ENCODE measurements at places on chromosomes 5 and 9. TPM values are rescaled to one million over a fixed set of nuclear protein-coding genes. Genes with fewer than 3 reads are reported as not detected.
A peak's percentile ranks its signal among the peaks of the same experiment; 100 is the strongest.

The FAM81B gene
- 3.0 TPM for polyA plus RNA-seq

The GLDC gene
- polyA plus RNA-seq: 0.31 TPM

- no peak for DNase-seq
Measured at GRCh38 chr5:88474574-88474973, 205.9 kb upstream of the TMEM161B start.

DNA sequence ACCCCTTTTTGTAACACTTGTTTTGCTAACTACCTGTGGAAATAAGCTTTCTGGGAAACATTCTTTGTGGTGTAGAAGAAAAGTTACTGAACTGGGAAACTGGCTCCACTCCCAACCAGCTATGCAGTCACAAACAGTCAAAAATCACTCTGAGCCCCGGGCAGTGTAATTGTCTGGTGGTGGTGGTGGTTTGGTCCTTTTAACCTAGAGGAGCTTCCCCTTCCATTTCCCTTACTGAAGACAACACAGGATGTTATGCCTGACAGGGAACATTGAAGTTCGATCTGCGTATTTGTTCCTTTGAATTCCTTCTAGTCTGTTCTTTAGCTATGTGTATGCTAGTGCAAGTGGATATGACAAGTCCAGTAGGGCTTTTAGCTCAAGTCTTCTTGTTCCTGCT lies 56.8 kb upstream of the TBCA start:
- DNase-seq: no peak

GRCh38 chr5:126677121-126677520 lies 76.4 kb downstream of the PHAX start:
- no peak for DNase-seq

DNA sequence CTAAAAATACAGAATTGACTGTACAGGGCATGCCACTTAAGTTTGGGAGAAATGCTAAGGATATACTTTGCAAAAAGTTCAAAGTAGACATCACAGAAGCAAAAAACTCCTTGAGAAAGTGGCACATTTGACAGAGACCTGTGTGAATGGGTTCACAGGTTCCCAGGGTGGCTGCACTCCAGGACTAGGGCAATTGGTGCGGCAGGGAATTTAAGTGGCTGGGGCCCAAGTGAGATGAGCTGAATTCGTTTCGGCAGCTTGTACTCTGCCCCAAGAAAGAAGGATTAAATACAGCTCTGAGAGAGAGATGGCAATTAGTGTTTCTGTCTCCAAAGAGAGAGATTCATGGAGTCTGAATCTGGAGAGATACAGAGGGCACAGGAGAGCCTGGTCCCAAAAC lies 280.1 kb downstream of the FBXL17 start:
- peak; percentile 12 for DNase-seq

- DNase-seq: no peak
Measured at GRCh38 chr9:105890046-105890822, 195.9 kb downstream of the TMEM38B start.

DNA sequence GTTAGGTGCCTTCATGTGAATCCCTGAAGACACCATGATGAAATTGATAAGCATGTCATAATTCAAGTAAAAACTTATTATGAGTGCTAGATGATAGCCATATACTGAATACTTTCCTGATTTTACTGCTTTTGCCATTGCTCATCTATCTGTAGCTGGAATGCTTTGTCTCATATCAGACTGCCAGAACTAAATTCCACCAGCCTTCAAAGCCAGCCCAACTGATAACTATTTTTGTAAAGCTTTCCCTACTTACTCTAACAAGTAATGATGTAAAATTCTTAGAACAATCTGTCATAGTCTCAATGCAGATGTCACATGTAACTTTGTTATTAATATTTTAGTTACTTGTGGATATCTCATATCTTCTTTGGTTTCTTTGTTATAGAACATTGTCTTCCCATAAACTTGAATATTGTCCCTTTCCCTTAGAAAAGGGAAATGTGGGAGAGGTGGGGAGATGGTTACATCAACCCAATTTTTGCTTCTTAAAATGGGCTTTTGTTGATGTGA lies 128.3 kb downstream of the ZCCHC7 start:
- no peak for DNase-seq

- DNase-seq: no peak
Measured at GRCh38 chr9:125150349-125151245, 7.3 kb upstream of the SCAI start.

DNA sequence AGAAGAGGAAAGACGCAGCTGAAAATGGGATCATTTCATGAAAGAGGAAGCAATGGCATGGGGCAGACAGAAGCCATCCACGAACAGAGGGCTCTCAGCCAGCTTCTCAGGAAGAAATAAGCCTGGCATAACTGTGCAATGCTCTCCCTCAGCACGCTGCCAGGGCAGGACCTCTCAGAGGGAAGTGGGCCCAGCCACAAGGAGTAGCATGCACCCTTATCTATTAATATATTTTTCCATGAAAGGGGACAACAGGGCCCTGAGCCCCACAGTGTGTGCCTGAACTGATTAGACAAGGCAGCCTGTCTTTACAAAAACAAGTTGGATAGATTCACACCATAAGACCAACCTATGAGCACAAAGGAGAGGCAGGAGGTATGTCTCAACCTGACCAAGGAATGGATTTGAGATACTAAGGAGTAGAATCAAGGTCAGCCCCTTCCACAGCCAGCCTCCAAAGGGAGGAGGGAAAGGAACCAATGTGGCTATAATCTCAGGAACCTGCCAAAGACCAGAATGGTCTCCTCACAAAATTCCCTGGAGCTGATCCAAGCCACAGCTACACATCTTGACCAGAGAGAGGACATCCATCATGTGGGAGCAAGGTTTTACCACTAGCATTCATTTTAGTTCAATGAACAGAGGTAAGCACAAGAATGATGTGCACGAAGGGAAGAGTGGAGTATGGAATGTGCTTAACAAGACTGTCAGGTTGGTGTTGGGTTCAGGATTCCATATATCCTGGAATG lies 154.8 kb downstream of the SIL1 start:
- DNase-seq: no peak

Measured in muscle of back (tissue), 13 donors.